ENCODE measurements at places on chromosomes 2 and 18.

GRCh38 chr18:76491473-76491775 lies 3.6 kb downstream of the ZNF516 start:
- no peak for DNase-seq

DNA sequence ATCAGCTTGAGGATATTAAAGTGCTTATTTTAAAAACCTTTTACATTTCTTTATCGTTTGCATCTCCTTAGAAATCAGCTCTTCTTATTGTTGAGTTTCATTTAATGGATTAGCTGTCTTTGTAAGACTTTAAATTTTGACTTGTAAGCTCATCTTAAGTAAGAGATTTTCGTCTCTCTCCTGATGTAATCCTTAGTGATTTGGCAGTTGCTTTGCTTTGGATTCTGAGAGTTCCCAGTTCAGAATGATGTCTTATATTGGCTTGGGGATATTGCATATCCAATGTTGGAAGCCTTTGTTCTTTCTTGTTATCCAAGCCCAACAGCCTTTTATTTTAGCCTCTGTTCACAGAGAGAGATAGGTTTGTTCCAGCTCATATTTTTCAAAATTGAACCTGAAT lies 212.1 kb downstream of the ARL6IP6 start:
- DNase-seq, result no peak

DNA sequence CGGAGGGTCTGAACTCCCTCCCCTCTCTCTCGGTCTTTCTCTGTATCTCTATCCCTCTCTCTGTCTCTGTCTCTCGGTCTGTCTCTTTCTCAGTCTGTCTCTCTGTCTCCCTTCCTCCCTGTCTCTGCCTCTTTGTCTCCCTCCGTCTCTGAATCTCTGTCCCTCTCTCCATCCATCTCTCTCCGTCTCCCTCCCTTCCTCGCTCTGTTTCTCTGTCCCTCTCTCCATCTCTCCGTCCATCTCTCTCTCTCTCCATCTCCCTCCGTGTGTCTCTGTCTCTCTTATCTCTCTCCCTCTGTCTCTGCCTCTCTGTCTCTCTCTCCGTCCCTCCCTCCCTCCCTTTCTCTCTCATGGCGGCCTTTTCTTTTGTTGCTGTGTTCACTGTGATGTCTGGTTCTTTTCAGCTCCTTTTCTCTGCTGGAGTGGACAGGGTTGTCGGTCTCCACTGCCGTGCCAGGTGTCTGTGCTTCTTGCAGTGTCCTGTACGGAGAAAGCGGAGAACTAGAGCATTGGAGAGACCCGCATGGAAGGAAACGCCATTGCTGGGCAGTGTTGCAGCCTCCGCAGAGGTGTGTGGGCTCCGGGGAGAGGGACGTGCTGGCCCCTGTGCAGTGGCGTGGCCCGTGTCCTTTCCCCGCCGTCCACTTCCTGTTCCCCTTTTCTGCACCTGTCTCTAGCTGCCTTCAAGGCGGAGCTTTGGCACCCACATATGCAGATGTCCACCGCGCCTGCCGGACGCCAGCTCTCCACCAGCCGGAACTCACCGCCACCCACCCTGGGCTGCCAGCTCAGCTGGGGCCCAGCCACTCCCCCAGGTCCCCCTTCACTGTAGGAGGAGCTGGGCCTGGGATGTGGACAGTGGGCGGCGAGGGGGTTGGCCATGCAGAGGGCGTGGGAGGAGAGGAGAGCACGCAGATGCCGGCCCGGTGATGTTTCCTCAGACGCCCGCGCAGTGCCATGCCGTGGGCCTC lies 113.1 kb downstream of the NFATC1 start:
- DNase-seq, result no peak

- no peak for DNase-seq
Observed at GRCh38 chr2:200534572-200534971, 8.6 kb downstream of the SGO2 start.

DNA sequence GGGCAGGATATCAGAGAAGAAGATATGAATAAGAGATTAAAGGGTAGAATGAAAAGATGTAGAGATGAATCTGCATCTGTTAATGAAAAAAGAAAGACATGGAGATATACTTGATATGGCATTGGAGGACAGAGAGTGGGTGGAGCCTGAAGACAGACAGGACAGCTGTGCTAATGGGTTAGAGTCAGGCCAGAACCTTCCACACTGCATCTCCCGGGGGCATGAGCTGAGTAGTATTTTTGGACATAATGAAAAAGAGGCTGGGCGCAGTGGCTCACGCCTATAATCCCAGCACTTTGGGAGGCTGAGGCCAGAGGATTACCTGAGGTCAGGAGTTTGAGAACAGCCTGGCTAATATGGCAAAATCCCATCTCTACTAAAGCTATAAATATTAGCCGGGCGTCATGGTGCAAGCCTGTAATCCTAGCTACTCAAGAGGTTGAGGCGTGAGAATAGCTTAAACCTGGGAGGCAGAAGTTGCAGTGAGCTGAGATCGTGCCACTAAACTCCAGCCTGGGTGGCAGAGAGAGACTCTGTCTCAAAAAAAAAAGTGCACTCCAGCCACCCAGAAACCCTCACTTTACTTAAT lies 11.4 kb downstream of the FLACC1 start:
- no peak for DNase-seq

DNA sequence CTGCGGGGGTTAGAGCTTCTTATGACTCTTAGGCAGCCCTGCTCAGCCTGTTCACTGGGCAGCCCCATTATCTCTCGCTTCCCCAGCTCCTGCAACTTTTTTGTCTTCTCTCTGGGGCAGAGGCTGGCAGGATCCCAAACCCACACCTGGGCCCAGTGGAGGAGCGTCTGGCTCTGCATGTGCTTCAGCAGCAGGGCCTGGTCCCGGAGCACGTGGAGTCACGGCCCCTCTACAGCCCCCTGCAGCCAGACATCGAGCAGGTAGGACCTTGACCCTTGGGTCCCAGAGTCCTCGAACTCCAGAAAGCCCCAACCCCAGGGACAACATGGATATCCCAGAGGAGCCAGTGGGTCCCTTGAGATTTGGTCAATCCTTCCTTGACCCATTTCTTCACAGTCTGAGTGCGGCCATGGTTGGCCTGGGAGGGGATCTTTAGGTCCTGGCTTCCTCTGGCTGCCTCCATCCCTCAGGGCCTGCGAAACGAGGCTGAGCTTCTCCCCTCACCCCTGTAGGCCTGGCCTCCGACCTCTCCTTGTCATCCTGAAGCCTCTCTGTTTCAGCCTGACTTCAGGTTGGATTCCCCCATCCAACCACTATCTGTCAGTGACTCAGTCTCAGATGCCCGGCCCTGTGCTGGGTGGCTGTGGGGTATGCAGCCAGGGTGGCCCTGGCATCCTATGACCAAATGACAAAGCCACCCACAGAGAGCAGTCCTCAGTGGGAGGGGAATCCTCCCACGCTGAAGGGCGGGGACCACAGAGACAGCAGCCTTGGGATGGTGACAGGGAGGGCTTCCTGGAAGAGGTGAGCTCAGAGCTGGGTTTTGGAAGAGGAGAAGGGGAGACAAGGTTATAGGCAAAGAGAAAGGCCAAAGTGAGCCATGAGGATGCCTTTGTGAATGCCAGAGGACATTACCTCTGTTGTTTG lies 214.2 kb downstream of the DYSF start:
- DNase-seq, result no peak

GRCh38 chr18:48535956-48536355 lies 2.9 kb upstream of the CTIF start:
- DNase-seq, result no peak

DNA sequence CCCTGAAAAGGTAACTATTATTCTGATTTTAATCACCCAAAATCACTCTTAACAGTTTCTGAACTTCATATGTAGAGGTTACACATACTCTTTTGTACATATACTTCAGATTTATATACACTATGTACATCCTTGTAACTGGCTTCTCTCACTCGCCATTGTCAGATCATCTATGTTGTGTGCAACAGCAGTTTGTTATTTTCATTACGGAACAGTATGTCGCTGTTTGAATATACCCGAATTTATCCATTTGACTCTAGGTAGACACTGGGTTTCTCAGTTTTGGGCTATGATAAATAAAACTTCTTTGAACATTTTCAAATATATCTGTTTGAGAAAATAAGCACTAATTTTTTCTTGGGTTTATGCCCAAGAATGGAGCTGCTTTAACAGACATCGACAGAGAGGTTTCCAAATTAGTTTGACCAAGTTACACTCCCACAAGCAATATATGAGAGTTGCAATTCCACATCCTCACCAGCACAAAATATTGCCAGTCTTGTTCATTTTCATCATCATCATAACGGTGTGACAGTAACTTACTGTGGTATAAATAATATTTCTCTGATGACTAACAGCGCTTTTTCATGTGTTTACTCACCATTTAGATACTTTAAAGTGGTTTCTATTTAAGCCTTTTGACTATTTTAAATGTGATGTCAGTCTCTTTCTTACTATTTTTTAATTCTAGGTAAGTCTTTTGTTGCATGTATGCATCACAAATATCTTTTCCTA lies 80.9 kb downstream of the SMC6 start:
- DNase-seq, result no peak

- no peak for DNase-seq
Observed at GRCh38 chr2:182456784-182457183, 29.9 kb upstream of the PDE1A start.

Data from ELF-1 (cell line).